ENCODE measurements at places on chromosomes 6 and 20.

GRCh38 chr20:58740356-58741308 lies 48.0 kb downstream of the NPEPL1 start:
- no peak for DNase-seq

DNA sequence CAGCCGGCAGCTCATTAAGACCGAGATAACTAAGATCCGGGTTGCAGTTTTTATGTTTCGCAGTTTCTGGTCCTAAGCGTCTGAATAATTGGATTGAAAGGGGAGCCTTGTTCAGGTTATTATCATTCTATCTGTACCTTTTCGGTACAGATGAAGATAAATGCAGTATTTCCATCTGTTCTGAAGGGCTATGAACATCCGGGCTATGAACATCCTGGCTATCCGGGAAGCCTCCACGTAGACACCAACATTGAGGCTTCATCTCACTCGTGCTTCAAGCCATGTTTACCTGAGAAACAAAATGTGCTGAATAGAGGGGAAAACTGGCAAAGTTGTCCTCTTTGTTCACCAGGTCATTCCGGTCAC lies 399 bp upstream of the REPS1 start:
- DNase-seq, result no peak

- no peak for DNase-seq
Observed at GRCh38 chr6:157921685-157922367, 59.8 kb upstream of the SYNJ2 start.

DNA sequence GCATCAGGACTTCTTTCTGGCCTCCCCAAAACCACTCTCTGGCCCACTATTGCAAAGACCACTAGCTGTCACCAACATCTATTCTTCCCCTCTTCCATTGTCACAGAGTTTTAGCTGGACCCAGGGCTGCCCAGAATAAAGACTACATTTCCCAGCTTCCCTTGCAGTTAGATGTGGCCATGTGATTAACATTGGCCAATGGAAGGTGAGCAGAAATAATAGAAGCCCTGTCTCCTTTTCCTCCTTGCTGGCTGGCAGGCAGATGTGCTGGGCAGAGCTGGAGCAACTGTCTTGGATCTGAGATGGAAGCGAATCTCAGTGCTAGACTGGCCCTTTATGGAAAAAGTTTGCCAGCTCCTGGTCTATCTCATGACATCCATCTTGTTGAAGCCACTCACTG lies 97.0 kb downstream of the KCNB1 start:
- no peak for DNase-seq

DNA sequence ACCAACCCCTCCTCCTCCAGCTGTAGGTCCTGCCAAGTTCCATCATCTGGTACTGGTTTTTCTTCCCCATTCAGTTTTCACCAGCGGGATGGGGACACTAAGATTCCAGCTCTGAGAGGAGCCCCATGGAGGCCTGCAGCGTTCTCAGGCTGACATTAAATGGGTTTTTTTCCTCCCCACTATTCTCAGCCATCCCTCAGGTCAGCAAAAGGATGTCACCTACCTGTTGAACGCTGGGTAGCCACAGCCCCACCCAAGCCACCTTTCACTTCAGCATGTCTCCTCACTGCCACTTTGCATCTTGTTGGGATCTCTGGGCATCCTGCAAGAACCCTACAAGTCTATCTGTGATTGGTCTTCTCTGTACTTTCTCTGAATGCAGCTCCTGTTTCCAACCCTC lies 6.8 kb downstream of the KCNK17 start:
- DNase-seq, result no peak

GRCh38 chr6:66362888-66363287 lies 655.9 kb upstream of the EYS start:
- DNase-seq, result peak; percentile 17

DNA sequence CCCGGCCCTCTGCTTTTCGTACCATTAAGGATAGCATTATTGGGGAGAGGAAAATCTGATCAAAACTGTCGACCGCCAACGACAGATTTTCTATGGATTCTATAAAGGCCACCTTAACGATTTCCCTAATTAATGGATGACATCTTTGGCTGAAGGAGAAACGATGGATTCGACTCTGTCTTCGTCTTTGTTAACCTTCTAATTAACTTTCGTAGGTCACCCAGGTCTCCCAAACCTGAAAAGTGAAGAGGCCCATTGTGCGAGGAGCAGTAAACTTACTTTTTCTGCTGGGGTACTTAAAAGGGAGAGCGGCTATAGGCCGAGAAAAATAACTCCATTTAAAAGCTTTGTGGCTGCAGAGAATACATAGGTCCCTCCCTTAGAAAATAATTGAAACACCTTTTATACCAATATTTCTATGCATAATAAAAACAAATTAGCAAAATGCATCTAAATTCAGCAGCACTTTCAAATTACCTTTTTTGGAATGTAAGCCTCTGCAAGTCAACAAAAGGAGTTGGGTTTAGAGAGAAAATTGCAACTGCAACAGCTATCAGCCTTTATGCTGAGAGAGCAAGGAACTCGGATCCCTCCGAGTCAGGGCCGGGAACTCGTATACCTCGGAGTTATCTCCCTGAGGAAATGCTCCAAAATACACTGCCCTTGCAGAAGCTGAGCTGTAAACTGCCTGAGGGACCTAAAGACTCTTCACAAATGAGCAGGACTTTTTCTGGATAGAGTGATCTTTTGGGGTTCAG lies 31.4 kb upstream of the NR2E1 start:
- DNase-seq, result no peak

GRCh38 chr6:53258774-53259155 lies 90.0 kb downstream of the ELOVL5 start:
- DNase-seq, result no peak
